Glutamatergic neuron (in vitro differentiated cells): ENCODE measurements at places on chromosomes 12 and 14.

DNA sequence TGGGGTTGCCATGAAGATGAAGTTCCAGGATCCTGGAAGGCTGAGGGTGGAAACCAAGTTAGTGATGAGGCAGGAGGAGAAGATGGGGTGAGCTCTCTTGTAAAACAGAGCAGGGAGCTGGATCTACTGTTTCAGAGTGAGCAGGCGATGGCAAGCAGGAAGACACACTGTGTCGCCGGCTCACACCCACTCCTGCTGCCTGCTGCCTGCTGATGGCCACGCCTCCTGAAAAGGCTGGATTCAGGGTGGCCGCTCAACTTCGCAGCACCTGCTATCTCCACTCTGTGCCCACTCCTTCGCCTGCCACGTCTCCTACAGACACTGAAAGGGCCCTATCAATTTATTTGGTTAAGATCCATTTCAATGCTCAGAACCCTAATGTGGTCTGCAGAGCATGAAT is 96.1 kb downstream of the RBM19 start:
- DNase-seq = no peak

DNA sequence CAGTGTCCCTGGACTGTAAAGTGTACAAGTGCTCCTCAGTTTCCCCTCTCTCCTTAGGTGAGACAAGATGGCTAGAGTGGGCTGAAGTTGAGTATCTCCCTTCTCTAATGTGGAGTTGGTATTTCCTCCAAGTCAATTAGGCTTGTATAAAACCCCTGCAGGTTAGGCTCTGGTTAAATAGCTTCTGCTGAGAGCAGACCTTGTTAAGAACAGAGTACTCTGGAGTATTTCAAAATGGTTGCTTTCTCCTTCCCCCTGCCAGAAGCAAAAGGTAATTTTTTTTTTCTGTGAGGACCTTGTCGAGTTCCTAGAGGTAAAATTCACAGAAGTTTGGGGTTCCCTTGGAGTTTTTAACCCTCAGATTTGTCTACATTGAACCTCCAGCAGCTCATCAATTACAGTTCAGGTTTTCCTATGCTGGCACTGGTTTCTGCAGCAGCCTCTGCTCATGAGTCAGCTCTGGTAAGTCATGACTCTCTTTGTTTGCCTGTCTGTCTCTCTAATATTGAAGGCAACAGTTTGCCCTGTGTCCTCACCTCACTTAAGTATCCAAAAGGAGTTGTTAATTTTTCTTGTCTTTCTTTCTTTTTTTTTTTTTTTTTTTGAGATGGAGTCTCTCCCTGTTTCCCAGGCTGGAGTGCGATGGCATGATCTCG is 27.8 kb upstream of the GLIPR1 start:
- no peak for DNase-seq

GRCh38 chr12:80120994-80121393 is 21.7 kb downstream of the OTOGL start:
- DNase-seq = no peak

DNA sequence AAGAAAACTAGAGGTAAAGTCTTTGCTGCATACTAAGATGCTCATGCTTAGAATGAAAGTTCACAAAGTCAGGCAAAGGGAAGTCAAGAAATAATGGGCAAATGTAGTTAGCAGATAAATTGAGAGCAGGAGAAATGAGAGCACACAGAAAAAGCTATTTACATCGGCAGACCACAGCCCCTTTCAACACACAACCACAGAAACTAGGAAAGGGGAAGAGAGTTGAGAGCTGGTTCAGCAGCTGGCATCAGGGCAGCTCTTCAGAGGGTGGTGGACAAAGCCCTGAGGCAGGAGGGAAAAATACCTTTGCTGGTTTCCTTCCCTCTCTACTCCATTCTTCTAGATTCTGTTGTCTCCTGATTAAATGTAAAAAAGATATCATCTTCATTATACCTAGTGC is 95.4 kb upstream of the ANO4 start:
- no peak for DNase-seq

DNA sequence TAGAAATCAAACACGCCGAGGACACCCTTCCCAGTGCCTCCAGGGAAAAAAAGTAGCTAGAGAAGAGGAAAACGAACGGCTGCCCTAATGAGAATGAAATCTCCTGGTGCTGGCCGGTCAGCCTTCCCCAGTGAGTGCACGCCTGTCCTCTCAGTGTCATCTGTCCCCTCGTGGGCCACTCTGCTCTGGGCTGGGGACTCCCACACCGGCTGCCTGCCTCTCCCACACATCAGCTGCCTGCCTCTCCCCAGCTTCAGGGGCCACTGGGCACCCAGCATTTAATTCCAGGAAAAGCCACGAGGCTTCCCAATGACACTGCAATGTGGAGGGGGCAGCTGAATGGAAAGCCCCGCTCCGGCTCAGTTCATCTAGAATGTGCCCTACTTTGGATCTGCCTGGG is 59.0 kb downstream of the CCDC85C start:
- DNase-seq = no peak

DNA sequence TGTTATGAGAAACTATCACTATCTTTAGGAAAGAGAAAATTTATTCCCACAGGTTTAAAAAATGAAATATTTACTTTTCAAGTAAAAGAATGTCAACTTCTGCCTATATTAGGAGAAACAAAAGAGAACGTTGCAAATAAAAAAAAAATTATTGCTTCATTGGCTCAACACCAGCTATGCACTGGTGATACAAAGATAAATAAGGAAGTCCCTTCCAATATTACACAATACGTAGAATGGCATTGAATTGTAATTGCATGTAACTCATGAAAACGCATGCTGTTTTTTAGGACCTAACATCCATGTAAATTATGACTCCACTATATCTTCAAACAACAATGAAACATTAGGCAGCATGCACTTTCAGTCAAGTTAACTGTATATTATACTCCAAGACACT is 56.4 kb upstream of the RERGL start:
- DNase-seq = no peak

DNA sequence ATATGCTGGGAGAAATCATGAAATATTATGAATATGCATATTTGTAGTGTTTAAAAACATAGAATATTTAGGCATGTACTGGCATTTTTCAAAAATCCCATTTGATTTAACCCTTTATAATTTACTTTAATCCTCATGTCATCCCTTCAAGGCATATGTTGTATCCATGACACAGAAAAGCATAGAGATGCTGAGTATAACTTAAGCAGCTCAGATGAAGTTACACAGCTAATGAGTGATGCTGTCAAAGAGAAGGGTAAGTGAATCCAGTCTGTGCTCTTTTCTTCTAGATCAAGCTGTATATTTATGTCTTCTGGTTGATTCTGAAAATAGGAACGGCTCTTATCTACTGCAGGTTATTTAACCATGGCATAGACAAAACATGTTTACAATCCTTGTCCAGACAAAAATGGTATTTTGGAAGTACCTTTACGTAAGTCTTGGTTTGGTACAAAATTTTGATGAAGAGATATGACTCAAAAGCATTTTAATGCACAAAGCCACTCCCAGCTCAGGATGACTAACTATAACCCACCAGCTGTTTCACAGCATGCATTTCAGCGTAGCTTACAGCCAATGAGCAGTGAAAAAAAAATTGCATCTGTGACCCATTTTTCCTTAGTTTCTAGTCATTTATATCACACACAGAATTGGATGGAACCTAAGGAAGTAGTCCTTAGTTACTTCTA is 201.7 kb downstream of the STXBP6 start:
- no peak for DNase-seq
